AG04450 (cell line): ENCODE measurements at places on chromosomes 11 and 22.
A peak's percentile ranks its signal among the peaks of the same experiment; 100 is the strongest.

GRCh38 chr22:44144046-44144569, 36.6 kb upstream of the PARVG start:
- DNase-seq: no peak

GRCh38 chr22:31651664-31652063, 10.4 kb downstream of the PISD start:
- DNase-seq: no peak

DNA sequence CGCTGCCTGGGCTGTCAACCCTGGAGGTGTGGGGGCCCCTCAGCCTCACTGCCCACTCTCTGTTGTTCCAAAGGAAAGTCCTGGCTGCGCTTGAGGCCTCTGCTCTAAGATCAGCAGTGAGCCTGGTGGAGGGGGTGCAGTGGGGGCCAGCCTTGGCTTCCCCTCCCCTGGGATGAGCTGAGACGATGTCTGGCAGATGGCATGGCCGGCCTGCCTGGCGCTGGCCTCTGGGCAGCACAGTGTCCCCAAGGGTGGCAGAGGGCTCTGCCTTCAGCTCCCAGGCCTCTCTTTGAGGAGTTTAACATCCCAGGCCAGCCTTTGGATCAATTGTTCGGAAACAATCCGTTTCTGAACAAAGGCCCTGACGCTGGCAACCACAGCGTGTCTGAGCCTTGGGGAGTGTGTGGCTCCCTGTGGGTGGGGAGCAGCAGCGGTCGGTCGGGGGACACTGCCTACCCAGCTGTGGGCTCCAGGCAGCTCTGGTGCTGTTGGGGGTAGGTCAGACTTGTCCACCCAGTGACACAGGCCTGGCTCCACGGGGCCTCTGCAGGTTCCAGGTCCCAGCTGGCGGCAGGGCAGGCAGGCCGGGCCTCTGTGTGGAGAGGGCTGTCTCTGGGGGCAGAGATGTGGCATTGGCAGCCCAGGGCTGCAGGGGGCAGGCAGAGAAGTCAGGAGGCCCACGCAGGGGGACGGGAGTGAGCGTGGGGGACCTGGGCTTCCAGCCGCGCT, 12.1 kb downstream of the TSPAN4 start:
- DNase-seq: no peak

GRCh38 chr11:2355000-2355644, 22.0 kb upstream of the CD81 start:
- DNase-seq: no peak

- no peak for DNase-seq
These were observed 605.0 kb upstream of the RAG2 start for GRCh38 chr11:37203006-37203405.

DNA sequence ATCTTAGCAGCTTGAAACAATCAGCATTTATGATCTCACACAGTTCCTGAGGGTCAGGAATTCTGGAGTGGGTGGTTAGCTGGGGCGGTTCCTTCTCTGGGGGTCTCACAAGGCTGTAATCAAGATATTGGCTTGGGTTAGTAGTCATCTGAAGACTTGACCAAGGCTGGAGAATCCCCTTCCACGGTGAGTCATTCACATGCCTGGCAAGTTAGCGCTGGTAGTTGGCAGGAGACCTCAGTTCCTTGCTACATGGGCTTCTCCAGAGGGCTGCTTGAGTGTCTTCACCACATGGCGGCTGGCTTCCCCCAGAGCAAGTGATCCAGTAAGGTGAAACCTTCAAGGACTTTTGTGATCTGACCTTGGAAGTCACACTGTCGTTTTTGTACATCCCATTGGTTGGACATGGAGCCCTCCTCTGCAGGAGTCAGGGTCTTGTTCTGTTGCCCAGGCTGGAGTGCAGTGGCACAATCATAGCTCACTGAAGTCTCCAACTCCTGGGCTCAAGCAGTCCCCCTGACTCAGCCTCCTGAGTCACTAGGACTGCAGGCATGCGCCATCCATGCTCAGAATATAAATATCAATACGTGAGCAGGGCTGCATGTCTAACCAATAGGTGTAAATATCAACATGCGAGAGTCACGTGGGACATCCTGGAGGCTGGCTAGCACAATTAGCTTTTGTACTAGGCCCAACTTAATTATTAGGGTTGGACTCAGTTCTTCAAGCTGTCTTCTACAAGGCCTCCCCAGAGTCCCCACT, 7.2 kb upstream of the NIPSNAP1 start:
- peak; percentile 50 for DNase-seq

DNA sequence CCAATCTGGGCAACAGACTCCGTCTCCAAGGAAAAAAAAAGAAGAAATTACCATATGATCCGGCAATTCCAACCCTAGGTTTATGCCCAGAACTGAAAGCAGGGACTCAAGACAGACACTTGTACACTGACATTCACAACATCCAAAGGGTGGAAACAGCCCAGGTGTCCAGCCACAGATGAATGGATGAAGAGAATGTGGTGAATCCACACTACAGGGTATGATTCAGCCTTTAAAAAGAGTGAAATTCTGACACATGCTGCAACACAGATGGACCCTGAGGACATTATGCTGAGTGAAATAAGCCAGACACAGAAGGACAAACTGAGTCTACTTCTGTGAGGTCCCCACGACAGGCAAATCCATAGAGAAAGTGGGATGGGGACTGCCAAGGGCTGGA, 43.9 kb downstream of the SGSM3 start:
- DNase-seq: no peak

GRCh38 chr22:23754980-23755636, 883 bp upstream of the VPREB3 start:
- DNase-seq: no peak

GRCh38 chr11:60918939-60919265, 4.9 kb downstream of the TMEM109 start:
- DNase-seq: no peak

GRCh38 chr22:19396934-19397733, 34.4 kb downstream of the HIRA start:
- no peak for DNase-seq

DNA sequence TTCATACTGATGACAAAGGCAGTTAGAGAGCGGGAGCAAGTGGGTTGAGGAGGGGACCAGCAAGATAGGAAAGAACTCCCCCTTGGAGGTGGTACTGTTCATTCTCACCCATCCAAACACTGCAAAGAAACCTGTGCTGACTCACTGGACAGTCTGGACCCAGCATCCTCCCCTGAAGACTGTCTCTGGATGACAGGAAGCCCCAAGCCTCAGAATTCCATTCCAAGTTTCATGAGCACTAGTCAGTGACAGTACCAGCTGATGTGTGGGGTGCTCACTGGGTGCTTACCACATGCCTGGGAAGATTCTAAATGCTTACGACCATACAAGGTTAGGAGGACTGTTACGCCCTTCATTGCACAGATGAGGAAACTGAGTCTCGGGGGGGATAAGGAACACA, 160.9 kb downstream of the IGLL1 start:
- no peak for DNase-seq

DNA sequence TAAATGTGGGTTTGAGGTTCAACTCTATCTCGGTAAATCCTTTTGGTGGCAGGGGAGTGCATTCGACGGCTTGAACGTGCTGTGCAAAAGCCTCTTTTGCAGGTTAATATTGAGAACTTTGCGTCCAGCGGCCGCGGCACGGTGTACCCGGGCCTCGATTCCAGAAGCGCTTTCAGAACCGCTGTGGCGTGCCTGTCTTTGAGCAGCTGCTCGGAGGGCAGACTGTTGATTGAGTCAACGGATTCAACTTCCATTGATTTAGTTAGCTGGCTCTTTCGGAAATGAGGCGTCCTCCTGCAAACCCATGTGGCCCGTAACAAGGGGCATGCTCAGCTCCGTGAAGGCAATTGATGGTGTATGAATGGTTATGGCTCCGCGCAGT, 1247.8 kb downstream of the BRD1 start:
- DNase-seq: no peak

DNA sequence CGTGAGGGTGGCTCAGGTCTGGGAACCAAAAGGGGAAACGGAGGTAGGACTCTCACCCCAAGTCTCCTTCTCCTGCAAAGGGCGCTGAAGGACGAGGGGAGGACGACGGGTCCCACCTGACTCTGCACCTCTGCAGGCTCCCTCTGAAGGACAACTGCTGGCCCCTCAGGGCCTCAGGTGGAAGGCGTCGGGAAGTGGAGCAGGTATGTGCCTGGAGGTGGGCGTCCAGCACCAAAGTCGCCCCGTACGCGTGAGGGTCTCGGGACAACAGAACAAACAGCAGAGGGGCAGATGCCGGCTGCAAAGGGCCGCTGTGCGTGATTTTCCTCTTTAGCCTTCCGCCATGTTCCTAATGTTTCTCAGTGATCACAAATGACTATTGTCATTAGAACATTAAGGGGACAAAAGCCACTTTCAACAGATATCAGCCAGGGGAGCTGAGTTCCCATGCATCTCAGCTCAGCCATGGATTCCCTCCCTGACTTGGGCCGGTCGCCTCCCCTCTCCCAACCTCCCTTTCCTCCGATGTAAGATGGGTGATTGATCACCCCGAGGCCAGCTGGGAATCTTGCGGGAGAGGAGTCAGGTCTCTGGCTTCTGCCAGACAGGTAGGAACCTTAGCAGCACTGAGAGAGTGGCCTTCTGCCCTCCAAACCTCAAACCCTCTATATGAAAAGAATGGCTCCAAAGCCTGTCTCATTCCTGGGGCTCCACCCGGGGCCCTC, 836 bp downstream of the SLC16A8 start:
- no peak for DNase-seq

DNA sequence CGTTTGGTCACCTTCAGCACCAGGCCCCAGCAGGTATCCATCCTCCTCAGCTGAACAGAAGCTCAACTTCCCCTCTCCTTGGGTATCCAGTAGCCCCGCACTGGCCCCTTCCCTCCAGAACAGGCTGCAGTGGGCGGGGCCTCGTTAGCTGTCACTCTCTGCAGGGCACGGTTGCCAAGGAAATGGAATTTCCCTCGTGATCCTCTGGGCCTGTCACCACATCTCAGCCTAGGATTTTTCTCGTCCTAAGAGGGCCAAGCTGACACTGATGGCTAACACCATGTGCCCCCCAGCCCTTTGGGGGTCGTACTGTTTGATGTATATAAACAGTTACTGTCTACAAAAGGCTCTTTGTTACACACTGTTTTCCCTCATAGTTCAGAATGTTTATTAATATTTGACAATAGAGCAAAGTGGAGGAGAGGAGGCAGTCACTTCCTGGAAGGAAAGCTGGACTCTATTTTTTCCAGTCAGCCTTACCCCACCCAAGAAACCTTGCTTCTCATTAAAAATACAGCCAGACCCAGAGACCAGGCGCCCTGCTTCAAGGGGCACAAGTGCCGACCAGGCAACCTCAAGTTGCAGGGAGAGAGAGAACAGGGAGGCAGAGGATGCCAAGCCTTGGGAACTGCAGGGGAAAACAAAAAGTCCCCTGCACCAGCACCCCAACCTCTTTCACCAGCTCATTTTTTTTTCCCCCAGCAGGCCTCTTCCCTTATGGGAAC, 44.5 kb downstream of the FEZ1 start:
- no peak for DNase-seq
